DMS79 (cell line): ENCODE measurements at places on chromosomes 13 and 19.

GRCh38 chr13:45303026-45303425, 38.0 kb downstream of the TPT1 start:
- no peak for DNase-seq

- no peak for DNase-seq
Observed at GRCh38 chr13:26262156-26262555, 8.2 kb downstream of the CDK8 start.

DNA sequence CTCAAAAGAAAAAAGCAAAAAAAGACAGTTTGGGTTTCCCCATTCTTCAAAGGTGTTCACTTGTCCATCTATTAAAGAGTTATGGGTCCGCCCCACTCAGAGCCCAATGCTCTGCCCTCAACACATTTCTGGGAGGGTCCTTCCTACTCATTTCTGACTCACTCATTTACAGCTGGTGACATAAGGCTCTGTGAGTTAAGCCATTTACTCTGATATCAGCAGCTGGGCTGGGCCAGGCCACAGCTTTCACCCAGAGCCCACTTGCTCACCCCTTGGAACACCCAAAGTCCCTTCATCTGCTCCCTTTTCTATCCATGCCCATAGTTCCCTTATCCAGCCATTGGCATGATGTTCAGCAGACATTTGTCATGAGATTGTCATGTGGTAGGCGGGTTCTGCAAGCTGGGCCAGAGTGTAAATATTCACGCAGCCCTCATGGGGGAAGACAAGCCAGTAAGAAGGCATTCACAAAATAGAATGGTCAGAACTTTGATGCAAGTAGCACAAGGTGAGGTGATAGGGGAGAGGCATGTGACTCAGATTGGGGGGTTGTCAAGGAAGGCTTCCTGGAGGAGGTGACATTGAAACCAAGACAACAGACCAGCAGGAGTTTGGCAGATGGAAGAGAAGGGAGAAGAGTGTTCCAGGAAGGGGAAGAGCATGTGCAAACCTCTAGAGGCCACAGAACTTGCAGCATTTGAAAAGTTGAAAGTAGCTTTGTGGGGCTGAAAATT, 5.9 kb downstream of the MAST1 start:
- no peak for DNase-seq

DNA sequence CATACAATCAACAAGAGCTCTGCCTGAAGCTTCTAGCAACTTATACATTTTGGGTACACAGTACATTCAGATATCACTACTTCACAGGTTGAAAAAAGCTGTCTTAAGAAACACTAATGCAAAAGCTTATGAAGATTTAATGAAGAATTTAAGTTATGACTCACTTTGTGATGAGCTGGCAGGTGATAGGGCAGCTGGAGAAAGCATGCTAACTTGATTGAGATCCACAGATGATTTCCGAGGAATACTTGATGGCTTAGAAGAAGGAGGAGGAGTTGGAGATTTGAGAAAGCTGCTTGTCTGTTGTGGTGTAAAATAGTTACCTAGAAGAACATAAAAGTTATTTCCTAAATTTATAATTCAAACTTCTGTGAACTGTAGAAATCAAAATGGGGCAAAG, 23.3 kb downstream of the EXOSC8 start:
- no peak for DNase-seq

DNA sequence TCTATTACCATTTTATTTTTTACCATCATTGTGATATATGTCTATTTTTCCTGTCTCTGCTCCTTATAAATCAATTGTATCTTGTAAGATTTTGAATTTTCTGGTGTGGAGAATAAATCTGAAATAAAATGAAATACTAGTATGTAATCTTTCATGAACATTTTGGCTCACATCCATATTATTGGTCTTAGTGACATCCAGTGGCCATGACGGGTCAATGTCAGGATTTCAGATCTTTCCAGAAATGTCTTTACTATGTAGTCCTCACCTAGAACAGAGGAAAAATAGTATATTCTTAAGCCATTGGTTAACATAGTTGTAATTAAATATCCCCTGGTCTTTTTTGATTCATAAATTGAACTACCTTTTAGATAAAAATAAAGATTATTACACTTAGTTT, 109.8 kb upstream of the GPC6 start:
- no peak for DNase-seq

GRCh38 chr19:19040417-19040816, 7.0 kb downstream of the ARMC6 start:
- no peak for DNase-seq

DNA sequence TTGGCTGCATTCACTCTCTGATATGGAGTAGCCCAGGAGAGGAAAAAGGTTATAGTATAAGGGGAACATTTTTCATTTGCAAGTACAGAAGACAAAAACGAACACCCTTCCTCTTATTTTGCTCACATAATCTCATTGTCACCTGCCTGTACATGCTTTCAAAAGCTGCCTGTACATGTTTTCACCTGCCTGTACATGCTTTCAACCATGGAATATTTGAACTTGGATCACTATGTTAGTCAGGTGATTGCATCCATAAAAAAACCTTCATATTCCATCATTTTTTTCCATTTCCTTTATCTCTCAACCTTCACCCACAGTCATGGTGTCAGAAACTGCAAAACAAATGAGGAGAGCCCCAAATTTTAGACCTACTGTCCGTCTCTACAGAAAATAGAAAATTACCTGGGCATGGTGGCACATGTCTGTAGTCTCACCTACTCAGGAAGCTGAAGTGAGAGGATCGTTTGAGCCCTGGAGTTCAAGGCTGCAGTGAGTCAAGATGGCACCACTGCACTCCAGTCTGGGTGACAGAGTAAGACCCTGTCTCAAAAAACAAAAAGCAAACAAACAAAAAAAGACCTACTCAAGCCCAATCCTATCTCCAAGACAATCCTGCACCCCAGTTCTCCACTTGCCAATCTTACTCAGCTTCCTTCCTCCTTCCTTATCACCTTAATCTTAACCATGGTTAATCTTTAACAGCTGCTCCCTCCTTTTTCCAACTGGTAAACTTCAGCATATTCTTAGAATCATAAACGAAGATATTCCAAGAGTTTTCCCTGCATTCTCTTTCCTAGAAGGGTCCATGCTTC, 11.6 kb downstream of the IGFL2 start:
- DNase-seq: no peak

DNA sequence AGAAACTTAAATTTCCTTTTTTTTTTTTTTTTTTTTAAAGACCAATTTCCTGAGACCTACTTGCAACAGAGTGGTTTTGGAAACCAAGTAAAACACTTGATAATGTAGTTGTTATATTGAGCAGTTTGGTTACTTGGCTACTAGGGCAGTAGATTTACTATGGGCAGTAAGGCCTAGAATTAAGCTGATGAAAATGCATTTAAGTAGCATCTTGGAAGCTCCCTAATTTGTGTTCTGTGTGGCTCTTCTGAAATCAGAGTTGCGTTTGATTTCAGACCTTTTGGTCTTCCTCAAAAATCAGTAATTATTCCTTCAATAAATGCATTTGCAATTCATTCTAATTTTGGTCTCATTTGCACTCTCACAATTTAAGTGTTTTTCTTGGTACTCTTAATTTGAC, 810 bp downstream of the GPR180 start:
- no peak for DNase-seq

- no peak for DNase-seq
Observed at GRCh38 chr19:35273686-35274259, 5.0 kb downstream of the USF2 start.

DNA sequence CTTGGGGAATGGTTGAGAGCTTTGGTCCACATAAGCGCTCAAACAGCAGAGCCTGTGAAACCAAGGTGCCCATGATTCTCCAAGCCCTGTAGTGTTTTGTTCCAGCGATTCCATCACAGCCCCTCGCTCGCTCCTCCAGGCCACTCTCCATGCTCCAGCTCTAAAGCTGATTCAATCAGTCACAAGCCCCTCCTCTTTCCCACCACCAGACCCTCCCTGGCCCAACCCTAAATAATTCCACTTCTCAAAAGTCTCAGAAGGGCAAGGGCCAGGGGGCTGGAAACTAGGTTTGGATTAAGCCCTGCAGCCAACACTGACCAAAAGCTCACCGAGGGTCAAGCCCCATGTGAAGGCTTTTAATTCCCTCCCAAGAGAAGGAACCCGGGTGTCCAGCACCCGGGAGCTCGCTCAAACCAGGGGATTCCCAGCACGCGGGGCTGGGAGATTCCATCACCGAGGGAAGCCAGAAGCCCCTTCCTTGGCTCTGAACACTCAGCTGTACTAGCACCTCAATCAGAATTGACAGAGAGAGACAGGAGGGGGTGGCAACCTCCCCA, 1.5 kb downstream of the ZNF296 start:
- no peak for DNase-seq

- no peak for DNase-seq
Observed at GRCh38 chr19:18543814-18544475, 572 bp upstream of the FKBP8 start.

DNA sequence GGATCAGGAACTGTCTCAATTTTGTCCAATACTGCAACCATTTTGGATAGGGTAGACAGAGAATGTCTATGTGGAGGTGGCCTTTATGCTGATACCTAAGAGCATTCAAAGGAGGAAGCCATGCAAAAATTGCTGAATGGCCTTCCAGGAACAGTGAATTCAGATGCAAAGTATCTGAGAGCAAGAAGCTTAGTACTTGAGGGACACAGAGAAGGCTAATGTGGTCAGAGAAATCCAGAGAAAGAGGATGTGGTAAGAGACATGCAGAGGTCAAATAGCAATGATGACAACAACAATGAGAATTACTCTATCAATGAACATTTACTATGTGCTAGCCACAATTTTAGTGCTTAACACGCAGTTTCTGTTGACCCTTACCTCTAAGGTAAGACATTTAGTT, 785.6 kb upstream of the KLHL1 start:
- DNase-seq: no peak

DNA sequence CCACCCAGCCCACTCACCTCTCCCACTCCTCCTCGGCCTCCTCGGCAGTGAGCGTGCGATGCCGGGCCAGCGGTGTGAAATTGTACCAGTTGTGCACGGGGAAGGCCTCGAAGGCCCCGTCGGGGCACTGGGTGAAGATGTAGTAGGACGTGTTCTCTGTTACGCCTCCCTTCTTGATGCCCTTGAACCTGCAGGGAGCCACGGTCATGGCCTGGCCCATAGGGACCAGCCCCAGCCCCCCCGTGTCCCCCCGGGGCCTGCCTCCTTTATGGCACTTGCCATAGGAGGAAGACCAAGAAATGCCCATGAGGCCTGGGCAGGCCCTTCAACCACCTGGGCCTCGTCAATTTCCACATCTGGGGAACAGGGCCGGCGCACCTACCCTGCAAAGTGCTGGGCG, 5.6 kb downstream of the GTF2F1 start:
- DNase-seq: no peak

DNA sequence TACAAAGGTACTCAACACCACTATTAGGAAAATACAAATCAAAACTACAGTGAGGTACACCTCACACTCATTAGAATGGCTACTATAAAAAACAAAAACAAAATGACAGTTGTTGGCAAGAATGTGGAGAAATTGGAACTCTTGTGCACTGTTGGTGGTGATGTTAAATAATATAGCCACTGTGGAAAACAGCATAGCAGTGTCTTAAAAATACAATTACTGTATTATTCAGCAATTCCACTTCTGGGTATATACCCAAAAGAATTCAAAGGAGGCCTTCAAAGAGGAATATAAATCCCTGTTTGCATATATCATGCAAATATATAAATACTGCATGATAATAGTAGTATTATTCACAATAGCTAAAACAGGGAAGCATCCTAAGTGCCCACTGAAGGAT, 66.8 kb downstream of the CDK8 start:
- no peak for DNase-seq
